ENCODE measurements at places on chromosomes 5 and 9.

DNA sequence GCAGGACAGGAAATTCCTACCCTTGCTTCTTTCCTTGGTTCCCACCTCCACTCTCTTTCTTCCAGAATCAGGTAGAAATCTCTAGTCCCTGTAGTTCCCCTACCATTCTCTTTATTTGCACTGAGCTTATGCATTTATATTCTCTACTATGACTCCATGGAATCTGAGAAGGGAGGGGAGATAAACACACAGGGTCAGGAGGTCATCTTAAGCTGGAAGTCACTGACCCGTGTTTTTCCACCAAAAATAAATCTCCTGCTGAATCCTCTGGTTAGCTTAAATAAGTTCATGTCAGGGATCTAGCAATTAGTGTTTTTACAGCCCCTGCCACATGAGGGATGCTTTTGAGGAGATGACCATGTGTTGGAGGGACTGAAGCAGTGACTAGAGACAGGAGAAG is 3.7 kb downstream of the ACTL7B start:
- no peak for DNase-seq

- no peak for DNase-seq
Observed at GRCh38 chr9:69871118-69871834, 50.7 kb downstream of the CFAP95 start.

GRCh38 chr5:75463726-75464125 is 47.7 kb downstream of the CERT1 start:
- no peak for DNase-seq

DNA sequence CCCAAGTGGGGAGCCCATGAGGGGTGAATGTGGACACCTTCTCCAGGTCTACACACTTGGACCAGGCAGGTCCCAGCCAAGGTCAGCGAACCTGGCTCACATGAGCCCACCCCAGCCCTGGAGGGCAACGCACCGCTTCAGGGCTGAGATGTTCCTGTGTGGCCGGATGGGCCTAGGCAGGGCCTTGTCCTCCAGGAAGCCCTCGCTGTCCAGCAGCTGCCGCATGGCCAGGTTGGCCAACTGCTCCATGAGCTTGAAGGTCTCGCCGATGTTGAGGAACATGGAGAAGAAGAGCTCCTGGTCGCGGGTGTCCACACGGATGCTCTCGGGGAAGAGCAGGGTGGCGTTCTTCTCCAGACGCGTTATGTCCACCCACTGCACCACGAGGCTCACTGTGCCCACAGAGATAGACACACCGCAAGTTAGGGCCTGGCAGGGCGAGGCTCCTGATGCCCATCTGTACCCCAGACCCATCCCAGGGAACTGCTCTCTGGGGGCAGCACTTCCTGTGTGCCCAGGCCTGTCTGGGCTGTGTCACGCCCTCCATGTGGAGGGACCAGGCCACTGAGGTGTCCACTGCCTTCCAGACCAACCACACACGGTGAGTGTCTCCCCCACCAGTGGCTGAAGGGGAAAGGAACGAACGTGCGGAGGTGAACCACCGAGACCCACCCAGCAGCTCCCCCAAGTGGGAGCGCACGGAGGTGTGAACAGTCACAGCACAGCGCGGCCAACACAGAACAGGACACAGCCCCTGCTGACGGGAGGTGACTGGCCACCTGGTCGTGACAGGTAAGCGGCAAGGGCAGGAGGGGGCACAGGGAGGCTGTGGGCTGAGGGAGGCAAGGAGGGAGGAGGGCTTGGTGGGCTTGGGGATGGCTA is 14.4 kb downstream of the TBC1D9B start:
- no peak for DNase-seq

DNA sequence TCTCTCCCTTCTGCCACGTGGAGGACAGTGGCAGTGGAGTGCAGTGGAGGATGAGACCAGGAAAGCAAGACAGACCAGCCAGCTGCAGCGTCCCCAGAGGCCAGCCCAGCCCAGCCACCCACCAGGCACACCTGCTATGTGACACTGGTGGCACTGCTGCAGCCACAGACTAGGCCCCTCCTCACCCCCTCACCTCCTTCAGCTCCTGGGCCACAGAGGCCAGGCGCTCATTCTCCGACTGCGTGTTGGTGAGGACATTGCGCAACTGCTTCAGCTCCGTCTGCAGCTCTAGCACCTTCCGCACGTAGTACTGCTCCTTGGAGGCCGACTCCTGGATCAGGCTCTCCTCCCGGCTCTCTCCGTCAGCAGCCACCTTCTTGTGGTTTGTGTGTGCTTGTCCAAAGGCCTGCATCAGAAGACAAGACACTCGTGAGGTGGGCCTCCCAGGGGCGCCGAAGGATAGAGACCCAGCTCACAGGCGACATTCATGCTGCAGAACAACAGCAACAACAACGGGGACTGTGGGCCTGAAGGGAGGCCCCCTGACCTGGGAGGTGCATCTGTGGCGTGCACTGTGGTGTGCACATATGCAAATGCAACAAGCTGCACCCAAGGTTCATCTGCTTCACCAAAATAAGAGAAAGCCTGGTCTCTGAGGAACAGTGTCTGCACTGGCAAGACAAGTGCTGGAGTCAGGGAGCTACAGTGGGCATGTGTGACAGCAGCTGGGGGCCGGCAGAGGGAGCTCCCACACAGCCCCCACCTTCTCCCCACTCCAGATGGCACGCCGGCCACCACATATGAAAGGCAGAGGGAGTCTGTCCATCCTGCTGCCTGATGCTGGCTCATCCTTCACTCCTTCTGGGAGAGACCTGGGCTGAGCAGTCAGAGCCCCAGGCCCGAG is 35.5 kb downstream of the BICD2 start:
- DNase-seq, result no peak

GRCh38 chr5:1547655-1548054 is 23.9 kb upstream of the LPCAT1 start:
- no peak for DNase-seq

- no peak for DNase-seq
Observed at GRCh38 chr5:13403351-13403750, 541.1 kb downstream of the DNAH5 start.

GRCh38 chr9:14236591-14236990 is 77.3 kb downstream of the NFIB start:
- no peak for DNase-seq

GRCh38 chr5:5240234-5240633 is 100.1 kb downstream of the ADAMTS16 start:
- no peak for DNase-seq

- DNase-seq, result no peak
Observed at GRCh38 chr9:91711755-91712601, 238.1 kb downstream of the ROR2 start.

DNA sequence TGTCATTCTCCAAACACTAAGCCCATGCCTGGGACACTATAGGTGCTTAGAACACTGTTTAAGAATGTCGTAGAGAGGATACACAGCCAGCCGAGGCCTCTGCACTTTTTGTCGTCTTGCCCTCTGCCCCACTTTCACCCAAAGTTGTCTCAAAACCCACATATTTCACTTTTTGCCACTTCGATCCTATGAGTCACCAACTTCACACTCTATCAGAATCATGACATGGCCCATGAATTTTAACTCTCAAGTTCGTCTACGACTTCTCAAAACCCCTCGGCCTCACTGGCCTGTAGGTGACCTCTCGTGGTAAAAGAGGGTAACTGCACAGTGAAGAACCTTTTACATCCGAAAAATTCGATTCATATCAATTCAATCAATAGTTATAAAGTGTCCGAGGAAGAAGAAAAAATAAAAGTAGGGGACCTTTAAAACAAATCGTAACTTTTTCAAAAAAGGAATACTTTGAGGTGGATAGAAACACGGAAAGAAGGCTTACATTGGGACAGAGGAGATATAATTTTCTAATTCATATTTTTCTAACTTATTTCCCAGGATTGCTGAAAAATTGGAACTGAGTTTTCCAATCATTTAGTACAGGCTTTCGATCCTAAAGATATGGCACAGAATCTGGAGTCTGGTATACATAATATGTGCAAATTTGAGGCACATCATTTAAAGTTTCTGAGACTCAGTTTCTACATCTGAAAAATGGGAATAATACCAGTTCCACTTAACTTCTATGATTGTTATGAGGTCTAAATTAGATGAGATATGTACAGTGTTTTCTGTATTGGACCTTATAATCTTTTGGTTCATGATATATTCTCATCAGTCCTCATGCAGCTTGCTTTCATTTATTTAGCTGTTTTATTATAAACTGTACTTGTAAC is 122.6 kb downstream of the APBA1 start:
- no peak for DNase-seq

DNA sequence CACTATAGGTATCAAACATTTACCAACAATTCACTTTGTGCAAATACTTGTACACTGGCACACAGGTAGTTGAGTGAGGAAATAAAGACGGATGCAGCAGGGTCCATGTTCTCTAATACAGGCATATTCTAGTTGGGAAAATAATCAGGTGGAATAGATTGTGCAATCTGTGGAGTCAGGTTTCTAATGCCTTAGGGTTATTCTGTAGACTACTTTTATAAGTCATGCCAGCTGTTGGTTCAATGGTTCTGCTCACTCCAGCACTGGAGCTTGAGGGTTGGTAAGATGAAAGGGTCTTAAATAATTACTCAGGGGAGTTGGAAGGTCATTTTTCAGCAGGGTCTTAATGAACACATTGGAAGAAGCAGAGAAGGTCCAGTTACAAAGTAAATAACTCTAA is 690.3 kb upstream of the DMAC1 start:
- no peak for DNase-seq

DNA sequence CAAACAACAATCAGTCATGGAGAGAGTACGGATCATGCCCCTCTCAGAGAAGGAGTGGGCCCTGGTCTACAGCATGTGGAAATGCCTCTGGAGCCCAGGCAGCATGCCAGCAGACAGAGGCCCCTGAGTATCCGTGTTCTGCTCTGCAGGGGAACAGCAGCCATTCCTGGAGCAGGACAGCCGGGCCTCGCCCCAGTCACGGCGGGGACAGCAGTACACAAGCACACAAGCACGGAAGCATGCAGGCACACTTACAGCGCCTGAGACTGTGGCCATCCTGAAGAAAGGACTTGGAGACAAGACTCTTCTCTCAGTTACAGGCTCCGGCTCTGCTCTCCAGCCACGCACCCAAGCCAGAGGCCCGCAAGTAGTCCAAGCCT is 102.6 kb upstream of the ALDH1B1 start:
- DNase-seq, result no peak

DNA sequence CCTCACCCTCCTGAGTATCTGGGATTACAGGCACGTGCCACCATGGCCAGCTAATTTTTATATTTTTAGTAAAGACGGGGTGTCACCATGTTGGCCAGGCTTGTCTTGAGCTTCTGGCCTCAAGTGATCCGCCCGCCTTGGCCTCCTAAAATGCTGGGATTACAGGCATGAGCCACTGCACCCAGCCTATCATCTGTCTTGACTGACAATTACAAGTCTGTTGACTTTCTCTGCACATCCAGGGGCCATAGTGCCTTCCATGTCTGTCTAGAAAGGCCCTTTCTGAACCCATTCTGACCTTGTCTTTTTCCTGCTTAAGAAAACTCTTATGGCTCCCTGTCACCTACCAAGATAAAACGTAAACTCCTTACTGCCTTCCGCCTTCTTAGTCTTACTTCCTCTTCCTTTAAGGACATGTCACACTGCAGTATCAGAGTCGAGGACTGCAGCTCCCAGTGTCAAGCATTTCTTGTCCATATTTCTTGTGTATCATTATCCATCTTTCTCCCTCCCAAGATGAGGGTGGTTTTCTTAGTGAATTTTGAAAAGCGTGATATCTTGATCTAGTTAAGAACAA is 49.9 kb upstream of the SHB start:
- DNase-seq, result no peak

DNA sequence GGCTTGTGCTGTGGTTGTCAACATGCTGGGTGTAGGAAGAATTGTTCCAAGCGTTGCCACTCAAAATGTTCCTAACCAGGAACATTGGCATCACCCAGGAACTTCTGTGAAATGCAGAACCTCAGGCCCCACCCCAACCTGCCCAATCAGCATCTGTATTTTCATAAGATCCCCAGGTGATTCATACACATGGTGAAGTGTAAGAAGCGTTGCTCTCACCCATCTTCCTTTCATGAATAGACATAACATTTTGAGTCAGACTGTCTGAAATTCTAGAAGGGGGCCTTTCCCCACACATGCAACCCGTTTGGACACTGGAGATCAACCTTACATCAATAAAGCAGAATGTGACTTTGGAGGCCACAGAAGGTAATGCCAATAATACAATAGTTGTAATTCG is 9.3 kb upstream of the AFAP1L1 start:
- DNase-seq, result no peak

DNA sequence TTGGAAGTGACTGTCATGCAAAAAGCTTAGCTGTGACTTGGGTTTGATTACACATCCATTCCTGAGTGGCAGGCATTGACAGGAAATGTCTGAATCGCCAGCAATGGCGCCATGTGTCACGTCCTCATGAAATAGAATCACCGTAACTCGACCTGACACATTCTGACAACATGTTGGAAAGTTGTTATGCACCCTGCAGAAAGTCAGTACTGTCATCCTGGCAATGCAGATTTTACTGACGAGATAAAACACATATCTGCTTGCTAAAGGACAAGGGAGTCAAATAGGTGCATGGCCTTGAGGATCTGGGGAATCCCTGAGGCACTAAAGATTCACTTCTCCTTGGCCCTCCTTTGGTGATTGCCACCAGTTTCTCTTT is 344.2 kb downstream of the SPATA31D1 start:
- DNase-seq, result no peak

GRCh38 chr5:73215531-73215890 is 42.5 kb downstream of the TMEM174 start:
- no peak for DNase-seq

DNA sequence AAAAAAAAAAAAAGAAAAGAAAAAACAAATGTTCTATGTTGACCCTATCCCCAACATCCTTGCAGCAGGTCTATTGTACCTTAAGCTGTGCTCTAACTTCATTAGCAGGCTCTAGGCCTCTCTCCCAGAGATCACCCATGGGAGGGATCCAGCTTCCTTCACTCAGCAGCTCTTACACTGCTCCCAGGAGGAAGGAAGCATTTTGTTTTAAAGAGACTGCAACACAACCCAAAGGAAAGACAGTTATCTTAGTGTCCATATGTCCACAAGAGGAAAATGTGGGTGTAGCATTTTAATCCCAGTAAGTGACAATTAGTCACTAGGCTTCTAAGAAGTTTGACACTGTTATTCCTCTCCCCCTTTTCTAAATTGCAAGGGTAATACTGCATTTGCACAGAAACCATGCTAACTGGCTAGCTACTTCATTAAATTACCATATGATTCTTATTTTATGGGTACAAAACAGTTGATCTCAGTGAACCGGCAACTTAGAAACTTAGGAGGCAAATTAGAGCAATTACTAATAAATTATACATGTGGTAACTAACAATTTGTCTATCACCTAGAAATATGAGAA is 58.8 kb downstream of the MARCHF3 start:
- DNase-seq, result no peak

DNA sequence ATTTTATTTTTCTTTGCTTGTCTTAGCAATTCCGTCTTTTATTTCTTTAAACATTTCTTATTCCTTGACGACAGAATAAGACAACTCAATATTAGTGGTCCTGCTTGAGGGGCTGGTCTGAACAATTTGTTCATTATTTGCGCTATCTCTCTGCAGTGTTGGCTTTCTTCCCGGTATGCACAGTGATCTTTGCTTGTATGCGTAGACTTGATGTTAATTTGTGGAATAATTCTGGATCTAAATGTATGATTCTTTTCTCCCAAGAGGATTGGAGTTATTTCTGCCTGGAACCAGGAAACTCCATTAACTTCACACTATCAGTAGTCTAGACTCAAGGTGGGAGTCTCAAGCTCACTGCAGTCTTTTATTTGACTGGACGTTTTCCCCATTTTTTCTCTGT is 80.4 kb downstream of the KDM4C start:
- no peak for DNase-seq

All from AG04449 (cell line).